ENCODE measurements at places on chromosomes 11 and 22. TPM values are rescaled to one million over a fixed set of nuclear protein-coding genes. Genes with fewer than 3 reads are reported as not detected.
A peak's percentile ranks its signal among the peaks of the same experiment; 100 is the strongest.

GRCh38 chr11:75557666-75558494, 4.2 kb upstream of the SERPINH1 start:
- H3K4me3 ChIP-seq: peak overlapping the region; percentile 56
- H3K4me1 ChIP-seq: peaks cover 79% of the 10 kb centered on the region
- DNase-seq: peak; percentile 86
- peaks cover 8% of the 10 kb centered on the region for H3K36me3 ChIP-seq

- H3K4me3 ChIP-seq: no peak overlapping the region
- peaks cover 44% of the 10 kb centered on the region for H3K27me3 ChIP-seq
- H3K36me3 ChIP-seq: no peaks in the 10 kb centered on the region
- H3K27ac ChIP-seq: no peak overlapping the region
- no peak for DNase-seq
Measured at GRCh38 chr22:42414565-42415303, 17.5 kb downstream of the NFAM1 start.

DNA sequence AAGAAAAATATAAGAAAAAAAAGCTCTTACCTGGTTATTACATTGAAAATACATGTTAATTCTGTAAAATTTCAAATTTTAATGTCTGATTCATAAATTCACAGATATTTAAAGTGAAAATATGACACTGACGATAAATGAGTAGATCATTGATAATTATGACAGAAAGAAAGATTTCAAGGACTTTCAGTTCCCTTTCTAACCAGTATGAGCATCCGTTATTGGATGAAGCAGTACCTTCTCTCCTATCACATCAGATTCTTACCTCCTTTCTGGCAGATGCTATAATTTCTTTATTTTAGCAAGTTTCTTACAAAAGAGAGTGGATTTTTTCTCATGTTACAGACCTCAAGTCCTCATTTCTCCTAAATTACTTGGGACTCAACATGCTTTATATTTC, 847.3 kb downstream of the JRKL start:
- H3K36me3 ChIP-seq: no peaks in the 10 kb centered on the region
- no peak overlapping the region for H3K27ac ChIP-seq
- no peaks in the 10 kb centered on the region for H3K27me3 ChIP-seq
- H3K4me1 ChIP-seq: no peaks in the 10 kb centered on the region
- DNase-seq: no peak

DNA sequence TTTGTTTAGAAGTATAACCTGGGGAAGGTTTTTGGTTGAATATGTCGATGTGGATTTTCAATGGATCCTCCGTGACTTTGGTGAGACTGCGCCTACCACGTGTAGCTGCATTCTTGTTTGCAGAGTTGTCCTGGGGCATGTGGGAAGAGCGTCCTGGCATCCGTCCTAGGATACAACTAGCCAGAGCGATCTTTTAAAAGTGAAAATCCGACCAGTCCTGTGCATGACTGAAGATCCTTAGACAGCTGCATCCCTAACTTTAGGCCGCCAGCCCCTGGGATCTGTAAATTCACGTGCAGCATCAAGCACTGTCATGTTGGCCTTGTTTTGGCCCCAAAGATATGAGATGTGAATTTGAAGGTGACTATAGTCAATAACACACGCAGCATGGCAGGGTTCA, 22.4 kb upstream of the THY1 start:
- no peak overlapping the region for H3K4me3 ChIP-seq
- H3K27me3 ChIP-seq: peaks cover 4% of the 10 kb centered on the region
- H3K27ac ChIP-seq: peak overlapping the region; percentile 29
- no peaks in the 10 kb centered on the region for H3K36me3 ChIP-seq
- no peak for DNase-seq
- peaks cover 24% of the 10 kb centered on the region for H3K4me1 ChIP-seq

Gene DAGLA
- 3.3 TPM for total RNA-seq

Gene OR10D3
- total RNA-seq: not detected
